ENCODE measurements at places on chromosomes 5 and 9.

DNA sequence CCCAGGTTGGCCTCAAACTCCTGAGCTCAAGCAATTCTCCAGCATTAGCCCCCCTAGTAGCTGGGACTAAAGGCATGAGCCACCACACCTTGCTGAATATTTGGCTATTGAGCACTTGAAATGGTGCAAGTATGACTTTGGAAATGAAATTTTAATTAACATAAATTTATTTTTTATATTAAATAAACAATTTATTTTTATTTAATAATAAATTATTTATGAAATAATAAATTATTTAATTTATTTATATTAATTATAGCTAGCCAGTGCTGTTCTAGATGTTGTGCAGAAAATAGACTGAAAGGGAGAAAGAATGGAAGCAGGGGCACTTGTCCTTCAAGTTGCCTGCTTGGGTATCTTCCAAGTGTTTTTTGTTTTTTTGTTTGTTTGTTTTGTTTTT is 40.0 kb upstream of the CTNNA1 start:
- no peak for DNase-seq

- DNase-seq: no peak
Measured at GRCh38 chr5:154923441-154924430, 14.3 kb downstream of the GEMIN5 start.

DNA sequence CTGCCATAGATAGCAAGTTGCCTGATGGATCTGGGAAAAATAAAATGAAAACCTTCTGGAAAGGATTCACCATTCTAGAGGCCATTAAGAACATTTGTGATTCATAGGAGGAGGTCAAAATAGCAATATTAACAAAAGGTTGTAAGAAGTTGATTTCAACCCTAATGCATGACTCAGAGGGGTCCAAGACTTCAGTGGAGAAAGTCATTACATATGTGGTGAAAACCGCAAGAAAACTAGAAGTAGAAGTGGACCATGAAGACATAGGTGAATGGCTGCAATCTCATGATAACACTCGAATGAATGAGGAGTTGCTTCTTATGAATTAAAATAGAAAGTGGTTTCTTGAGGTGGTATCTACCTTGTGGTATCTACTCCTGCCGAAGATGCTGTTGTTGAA is 86.6 kb downstream of the GABRA1 start:
- no peak for DNase-seq

DNA sequence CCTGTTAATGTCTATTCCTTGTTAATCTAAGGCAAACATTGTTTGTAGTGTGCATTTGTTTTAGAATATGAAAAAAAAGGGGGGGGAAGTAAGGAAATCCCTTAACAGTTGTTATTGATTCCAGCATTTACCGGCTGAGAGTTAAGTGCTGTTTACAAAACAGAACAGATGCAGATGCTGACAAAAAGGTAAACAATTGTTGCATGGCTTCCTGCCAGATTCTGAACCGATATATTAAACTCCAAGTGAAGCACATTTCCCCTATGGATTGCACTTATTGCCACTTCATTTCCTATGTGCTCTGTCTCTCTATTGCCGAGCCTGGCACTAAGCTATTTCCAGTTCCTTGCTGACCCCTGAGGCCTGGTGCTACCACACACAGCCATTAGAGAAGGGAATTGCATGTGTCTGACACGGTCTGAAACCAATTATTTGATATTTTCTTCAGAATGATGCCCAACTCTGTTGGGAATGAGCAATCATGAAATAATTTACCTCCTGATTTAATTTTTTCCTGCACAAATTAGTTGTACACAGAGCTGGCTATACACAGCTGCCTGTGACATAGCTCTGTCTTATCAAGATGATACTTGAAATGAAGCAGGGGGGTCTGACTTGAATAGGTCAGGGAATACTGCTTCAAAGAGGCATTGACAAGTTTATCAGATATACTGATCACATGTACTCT is 109.8 kb downstream of the KIAA0825 start:
- DNase-seq: no peak

- DNase-seq: no peak
Measured at GRCh38 chr9:16262477-16263261, 607.8 kb downstream of the BNC2 start.

DNA sequence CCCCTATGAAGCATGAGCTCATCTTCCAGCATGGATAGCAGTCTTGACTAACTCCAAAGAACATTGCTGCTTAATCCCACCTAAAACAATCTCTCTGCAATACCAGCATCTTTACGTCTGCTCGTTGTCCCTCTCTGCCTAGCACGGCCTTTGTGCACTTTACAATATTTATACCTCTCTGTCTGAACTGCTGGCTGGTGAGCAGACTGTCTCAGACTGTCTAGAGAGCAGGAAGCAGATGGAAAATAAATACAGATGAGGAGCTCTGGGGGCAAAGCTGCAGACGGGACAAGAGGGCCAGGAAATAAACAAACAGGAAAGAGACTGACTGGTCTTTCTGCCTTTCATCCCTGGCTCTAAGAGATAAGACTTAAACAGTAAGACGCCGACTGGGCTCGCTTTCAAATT is 224.8 kb downstream of the ENC1 start:
- DNase-seq: no peak

DNA sequence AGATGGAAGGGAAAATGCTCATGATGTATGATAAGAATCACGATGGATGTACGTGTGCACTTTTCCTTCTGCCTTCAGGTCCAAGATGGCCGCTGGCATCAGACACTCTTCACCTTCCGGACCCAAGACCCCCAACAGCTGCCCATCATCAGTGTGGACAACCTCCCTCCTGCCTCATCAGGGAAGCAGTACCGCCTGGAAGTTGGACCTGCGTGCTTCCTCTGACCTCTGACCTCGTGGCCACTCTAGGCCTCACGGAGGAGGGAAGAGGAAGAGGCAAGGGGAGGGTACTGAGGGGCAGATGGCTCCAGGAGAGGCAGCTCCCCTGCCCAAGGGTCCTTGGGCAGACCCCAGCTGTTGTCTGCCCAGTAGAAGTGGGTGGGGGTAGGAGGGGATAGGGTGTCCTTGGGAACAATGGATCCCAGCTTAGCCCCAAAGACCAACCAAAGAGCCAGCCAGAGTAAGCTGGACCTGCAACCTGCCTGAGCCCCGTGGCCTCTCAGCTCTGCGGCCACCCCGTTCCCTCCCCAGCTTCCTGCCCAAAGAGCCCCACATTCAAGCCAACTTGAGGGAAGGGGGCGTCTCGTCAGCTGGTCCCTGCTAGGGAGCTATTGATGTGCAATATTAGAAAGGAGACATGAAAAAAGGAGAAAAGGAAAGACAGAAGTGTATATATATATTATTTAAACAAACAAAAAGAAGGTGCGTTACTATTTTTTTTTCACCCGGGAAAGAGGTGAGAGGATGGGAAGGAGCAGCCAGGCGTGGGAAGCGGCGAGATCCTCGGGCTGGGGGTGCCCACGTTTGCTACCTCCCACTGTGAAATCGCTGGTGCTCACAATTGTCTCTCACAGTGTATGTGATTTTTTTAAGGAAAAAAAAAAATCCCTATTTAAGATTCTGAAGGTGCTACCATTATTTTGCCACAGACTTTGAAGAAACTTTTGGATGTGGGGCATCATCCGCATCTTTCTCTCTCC is 12.1 kb upstream of the ORM1 start:
- no peak for DNase-seq

DNA sequence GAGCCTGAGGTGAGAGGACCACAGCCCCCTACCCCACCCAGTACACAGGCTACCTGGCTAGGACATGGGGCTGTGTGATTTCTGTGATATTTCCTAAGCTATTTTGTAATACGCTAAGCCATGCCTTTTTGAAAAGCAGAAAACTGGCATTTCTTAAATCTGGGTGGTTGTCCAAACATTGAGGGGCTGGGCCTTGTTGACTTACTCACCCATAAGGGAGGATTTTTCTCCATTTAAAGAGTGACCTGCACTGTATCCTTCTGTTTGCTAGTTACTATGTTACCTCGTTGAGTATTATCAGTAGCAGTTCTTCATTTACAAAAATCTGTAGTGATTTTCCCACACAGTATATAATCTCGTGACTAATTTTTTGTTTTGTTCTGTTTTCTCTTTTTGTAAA is 117.5 kb upstream of the OTULINL start:
- no peak for DNase-seq

GRCh38 chr9:129811967-129812363 is 9.0 kb downstream of the TOR1B start:
- DNase-seq: no peak

- no peak for DNase-seq
Measured at GRCh38 chr5:126851501-126852011, 74.6 kb downstream of the LMNB1 start.

GRCh38 chr5:16862777-16863176 is 73.3 kb downstream of the MYO10 start:
- DNase-seq: no peak

- DNase-seq: no peak
Measured at GRCh38 chr9:86827893-86828292, 119.4 kb downstream of the GAS1 start.

GRCh38 chr5:37715361-37715760 is 124.5 kb downstream of the GDNF start:
- DNase-seq: no peak

DNA sequence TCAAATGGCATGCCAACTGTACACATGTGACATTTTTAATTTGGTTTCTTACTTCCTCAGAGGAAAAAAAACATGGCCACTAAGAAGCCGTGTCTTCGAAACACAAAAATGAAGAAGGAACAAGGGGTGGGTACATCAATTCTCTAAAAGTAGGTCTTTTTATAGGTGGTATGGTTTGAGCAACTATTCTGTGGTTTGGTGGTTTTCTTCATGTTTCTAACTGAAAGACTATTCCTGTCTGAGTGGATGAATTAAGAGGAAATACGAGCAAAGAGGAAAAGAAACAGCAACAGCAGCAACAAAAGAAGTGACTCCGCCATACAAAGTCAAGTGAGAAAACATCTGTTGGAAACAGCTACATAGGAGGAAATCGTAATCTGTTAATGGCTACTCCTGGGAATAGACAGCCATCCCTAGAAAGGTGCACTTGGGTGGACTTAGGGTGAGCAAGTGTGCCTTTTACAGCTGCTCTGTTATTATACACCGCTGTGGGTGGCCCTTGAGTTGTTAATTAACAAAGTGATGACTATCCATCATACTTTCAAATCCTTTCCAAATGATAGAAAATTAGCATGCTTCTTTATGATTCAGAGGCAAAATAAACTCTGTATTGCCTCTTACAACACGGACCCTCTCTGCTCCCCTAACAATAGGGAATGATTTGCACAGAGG is 575.8 kb downstream of the TLE1 start:
- DNase-seq: no peak

- DNase-seq: no peak
Measured at GRCh38 chr5:149432376-149432775, 53.3 kb upstream of the IL17B start.

- DNase-seq: no peak
Measured at GRCh38 chr5:159527546-159528254, 197.4 kb upstream of the IL12B start.

- no peak for DNase-seq
Measured at GRCh38 chr9:89670114-89670513, 65.3 kb downstream of the GADD45G start.

GRCh38 chr9:92635760-92636159 is 34.2 kb downstream of the IPPK start:
- no peak for DNase-seq

GRCh38 chr9:15189481-15189880 is 117.5 kb downstream of the TTC39B start:
- no peak for DNase-seq

DNA sequence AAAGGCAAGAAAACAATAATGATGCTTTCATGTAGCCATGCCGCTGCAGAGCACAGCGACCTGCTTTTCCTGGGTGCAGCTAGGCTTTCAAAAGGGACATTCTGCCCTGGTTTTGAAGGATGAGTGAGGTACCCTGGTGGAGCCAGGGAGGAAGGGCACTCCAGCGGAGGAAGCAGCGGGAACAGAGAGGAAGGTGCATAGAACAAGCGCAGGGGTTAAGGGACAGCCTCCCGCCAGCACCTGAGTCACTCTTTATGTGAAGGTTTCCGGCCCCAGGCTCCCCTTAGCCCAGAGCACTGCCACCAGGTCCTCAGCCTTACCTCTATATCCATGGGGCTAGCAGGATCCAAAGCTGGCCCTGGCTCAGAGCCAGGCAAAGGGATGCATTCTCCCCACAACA is 221.1 kb downstream of the CDK5RAP2 start:
- no peak for DNase-seq

DNA sequence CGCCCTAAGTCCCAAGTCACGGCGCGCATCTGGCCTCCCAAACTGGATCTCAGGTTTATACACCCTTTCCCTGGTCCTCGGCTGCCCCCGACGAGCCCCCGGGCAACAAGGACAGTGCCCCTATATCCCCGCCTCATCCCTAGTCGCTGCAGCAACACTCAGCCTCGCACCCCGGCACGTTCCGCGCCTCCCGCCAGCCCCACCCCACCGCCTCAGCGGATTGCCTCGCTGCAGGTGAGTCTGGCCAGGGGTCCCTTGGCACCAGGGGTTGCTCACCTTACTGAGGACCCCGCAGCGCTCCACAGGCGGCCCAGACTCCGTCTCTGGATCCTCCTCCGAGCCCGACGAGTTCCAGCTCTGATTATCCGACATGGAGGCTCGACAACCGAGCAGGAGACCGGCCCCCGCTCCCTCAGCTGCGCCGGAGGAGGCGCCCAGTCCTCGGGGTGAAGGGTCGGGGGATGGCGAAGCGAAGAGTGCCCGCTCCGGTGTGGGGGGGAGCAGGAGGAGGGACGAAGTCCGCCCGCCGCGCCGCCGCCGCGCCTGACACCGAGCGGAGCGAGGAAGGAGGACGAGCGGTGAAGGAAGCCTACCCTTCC is 494 bp downstream of the CERT1 start:
- peak; percentile 41 for DNase-seq

GRCh38 chr5:163914910-163915309 is 409.5 kb downstream of the MAT2B start:
- DNase-seq: no peak

GRCh38 chr9:134503301-134504105 is 138.1 kb upstream of the COL5A1 start:
- no peak for DNase-seq

DNA sequence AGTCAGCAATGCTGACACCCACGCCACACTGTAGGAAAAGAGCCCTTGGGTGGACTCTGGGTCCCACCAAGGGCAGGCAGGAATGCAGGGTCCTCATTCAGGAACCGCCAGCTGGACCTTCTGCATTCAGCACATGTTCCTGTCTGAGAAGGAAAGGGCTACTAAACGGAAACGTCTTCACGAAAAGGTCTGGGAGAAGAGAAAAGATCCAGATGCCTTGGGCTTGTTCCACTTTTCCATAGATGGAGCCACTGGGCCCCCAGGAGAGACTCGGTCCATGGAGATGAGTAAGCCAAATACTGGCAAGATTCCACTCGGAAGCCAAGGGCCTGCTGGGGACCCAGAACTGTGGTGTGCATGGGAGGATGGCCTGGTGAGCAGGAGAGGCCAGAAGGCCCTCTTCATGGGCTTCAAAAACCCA is 38.4 kb downstream of the LHFPL2 start:
- no peak for DNase-seq

DNA sequence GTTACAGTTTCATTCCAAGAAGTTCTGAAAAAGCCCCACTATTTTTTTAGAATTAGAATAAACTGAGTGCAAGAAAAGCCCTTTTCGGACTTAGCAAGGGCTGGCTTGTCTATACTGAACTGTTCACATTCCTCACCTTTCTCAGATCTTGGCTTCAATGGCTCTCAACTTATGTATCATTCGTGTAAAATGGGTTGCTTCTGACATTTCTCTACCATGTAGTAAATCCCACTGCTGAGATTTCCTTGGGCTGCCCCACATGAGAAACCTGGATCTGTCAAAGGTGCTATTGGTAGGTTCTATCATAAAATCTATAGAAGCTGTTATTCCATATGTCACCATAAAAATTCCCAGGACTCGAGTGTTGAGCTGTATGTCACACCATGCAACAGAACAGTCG is 454.3 kb downstream of the CTNND2 start:
- DNase-seq: no peak

- no peak for DNase-seq
Measured at GRCh38 chr5:168879331-168879730, 300.2 kb upstream of the PANK3 start.

Data from stimulated activated CD4-positive, alpha-beta T cell treated with anti-CD3 and anti-CD28 coated beads, Interleukin-4, amount 100 ng/mL, for 24 hours (primary cell).